ENCODE measurements at places on chromosomes 11 and 22. TPM values are rescaled to one million over a fixed set of nuclear protein-coding genes. Genes with fewer than 3 reads are reported as not detected.

The MMP1 gene
- polyA plus RNA-seq, result not detected

The CCDC34 gene
- polyA plus RNA-seq, result 56.0 TPM

The GALR3 gene
- 0.36 TPM for polyA plus RNA-seq

The SYT7 gene
- 1.6 TPM for polyA plus RNA-seq

The DAGLA gene
- polyA plus RNA-seq, result 0.52 TPM

The BRSK2 gene
- 7.2 TPM for polyA plus RNA-seq

The MMP7 gene
- polyA plus RNA-seq, result not detected

The IGSF22 gene
- polyA plus RNA-seq, result 0.85 TPM

The PLA2G6 gene
- polyA plus RNA-seq, result 5.8 TPM

The KCNJ4 gene
- polyA plus RNA-seq, result 0.23 TPM

The GGTLC2 gene
- not detected for polyA plus RNA-seq

The CHRM4 gene
- not detected for polyA plus RNA-seq

The TBX10 gene
- not detected for polyA plus RNA-seq

The BLID gene
- not detected for polyA plus RNA-seq

The HOATZ gene
- not detected for polyA plus RNA-seq

The MICAL2 gene
- polyA plus RNA-seq, result 1.5 TPM

The CNGA4 gene
- polyA plus RNA-seq, result 0.15 TPM

The MS4A4A gene
- polyA plus RNA-seq, result not detected

The CDC45 gene
- polyA plus RNA-seq, result 30.4 TPM

The RGL4 gene
- polyA plus RNA-seq, result 0.07 TPM

The OR6T1 gene
- not detected for polyA plus RNA-seq

The FREY1 gene
- not detected for polyA plus RNA-seq

The SAA4 gene
- polyA plus RNA-seq, result not detected

The MMP10 gene
- polyA plus RNA-seq, result not detected

The GPHA2 gene
- polyA plus RNA-seq, result 1.8 TPM

The PRODH gene
- 10.0 TPM for polyA plus RNA-seq

The CABP4 gene
- polyA plus RNA-seq, result not detected

The RAB3IL1 gene
- polyA plus RNA-seq, result 3.9 TPM

The ARAP1 gene
- polyA plus RNA-seq, result 21.4 TPM

The PARVG gene
- not detected for polyA plus RNA-seq

The INSC gene
- polyA plus RNA-seq, result 1.1 TPM

The NRXN2 gene
- 5.7 TPM for polyA plus RNA-seq

The ANO9 gene
- polyA plus RNA-seq, result 9.0 TPM

The F2 gene
- 0.31 TPM for polyA plus RNA-seq

The SBF1 gene
- polyA plus RNA-seq, result 23.3 TPM

The VPREB3 gene
- polyA plus RNA-seq, result 2.1 TPM

The KRTAP5-4 gene
- polyA plus RNA-seq, result not detected

The OR52H1 gene
- not detected for polyA plus RNA-seq

The OR51B4 gene
- not detected for polyA plus RNA-seq

The PGR gene
- polyA plus RNA-seq, result 0.12 TPM

The CPT1B gene
- 5.6 TPM for polyA plus RNA-seq

The LMO1 gene
- 0.19 TPM for polyA plus RNA-seq

The APOL4 gene
- not detected for polyA plus RNA-seq

The PGM2L1 gene
- polyA plus RNA-seq, result 27.2 TPM

The ALX4 gene
- polyA plus RNA-seq, result not detected

The SCARF2 gene
- polyA plus RNA-seq, result 2.2 TPM

The B4GALNT4 gene
- polyA plus RNA-seq, result 53.5 TPM

The OR8D1 gene
- polyA plus RNA-seq, result not detected

The RAG1 gene
- 0.26 TPM for polyA plus RNA-seq

The TMEM45B gene
- polyA plus RNA-seq, result 0.11 TPM

The ZBTB16 gene
- 0.78 TPM for polyA plus RNA-seq

The EXPH5 gene
- polyA plus RNA-seq, result 3.6 TPM

The GLB1L2 gene
- polyA plus RNA-seq, result 2.9 TPM

The SHISA8 gene
- polyA plus RNA-seq, result not detected

The ANGPTL5 gene
- polyA plus RNA-seq, result not detected
